Stimulated activated CD8-positive, alpha-beta memory T cell treated with anti-CD3 and anti-CD28 coated beads, Interleukin-4, amount 100 ng/mL, for 1 hour (primary cell): ENCODE measurements at places on chromosomes 12 and 14.

DNA sequence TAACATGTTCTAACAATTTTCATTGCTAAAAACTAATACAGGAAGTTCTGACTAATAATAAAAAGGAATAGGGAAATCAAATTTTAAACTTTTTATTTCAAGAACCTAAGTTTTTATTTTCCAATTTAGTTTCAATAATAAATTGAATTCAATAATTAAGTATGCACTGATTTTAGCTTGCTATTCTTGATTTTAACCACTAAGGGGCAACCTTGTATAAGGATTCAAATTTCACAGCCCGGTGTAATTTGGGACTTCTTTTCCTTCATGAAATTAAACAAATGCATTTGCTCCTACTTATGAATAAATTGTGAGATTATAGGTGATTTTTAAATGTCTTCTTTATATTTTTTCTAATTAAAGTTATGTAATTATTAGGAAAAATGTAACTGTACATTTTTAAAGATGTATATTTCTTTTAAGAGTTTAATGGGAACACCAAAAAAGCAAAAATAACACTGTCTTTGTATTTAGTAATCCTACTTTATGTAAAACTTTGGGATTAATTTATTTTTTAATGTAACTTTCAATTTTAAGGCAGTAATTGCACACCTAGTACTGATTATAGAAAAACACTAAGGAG is 241.4 kb upstream of the PDZRN4 start:
- no peak for DNase-seq

DNA sequence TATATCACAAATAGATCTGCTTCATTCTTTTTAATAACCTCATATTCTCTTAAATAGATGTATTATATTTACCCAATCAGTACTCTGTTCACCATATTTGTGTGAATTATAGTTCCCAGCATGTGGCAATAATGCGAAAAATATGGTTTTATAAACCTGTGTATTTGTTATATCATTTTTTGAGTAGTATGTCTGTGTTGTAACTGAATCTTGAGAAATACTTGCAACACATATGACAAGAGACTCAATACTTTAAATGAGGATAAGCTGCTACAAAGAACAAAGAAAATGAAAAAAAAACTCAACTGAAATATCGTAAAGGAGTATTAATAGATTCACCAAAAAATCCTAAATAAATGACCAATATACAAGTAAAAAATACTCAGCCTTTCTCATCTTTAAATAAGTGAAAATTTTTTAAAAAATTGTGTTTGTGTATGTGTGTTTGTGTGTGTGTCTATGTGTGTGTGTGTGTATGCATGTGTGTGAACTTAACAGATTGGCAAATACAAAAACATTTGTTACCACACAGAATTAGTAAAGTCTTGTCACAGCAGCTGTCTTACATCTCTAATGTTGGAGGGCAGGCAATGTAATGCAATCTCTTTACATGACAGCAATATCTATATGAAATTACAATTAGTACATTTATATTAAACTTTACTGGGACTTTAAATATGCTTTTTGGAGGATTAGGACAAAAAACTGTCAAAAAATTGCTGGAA is 441.9 kb upstream of the MGAT4C start:
- DNase-seq = no peak

DNA sequence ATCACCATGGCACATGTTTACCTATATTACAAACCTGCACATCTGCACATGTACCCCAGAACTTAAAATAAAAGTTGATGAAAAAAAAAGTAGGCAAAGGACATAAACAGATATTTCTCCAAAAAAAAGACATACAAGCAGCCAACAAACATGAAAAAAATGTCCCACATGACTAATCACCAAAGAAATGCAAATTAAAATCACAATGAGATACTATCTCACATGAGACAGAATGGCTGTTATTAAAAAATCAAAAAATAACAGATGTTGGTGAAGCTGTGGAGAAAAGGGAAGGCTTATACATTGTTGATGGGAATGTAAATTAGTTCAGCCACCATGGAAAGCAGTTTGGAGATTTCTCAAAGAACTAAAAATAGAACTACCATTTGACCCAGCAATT is 68.0 kb upstream of the FAR2 start:
- DNase-seq = no peak

DNA sequence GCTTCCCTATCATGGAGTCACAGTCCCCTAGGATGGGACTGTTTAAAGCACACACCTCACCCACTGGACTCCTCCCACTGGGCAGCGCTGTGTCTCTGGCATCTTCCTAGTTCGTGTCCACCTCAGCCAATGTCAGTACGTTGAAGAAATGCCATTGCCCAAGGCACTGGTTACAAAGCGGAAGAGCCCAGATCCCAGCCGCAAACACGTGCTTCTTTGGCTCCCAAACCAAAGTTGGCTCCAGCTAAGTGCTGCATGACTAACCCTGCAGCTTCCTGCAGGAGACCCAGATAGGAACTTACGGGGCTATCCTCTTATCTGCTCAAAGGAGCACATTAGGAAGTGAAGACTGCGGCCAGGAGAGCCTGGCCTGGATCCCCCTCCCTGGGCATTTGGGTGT is 9.3 kb downstream of the SYNE3 start:
- no peak for DNase-seq

GRCh38 chr14:83255727-83256090 is 1722.1 kb upstream of the SEL1L start:
- no peak for DNase-seq

GRCh38 chr12:53186745-53187144 is 6.0 kb upstream of the CSAD start:
- DNase-seq = no peak

- DNase-seq = peak; percentile 29
Measured at GRCh38 chr14:64760146-64760755, 56.0 kb downstream of the PLEKHG3 start.

- no peak for DNase-seq
Measured at GRCh38 chr12:21541773-21542172, 15.7 kb downstream of the SPX start.

- DNase-seq = no peak
Measured at GRCh38 chr12:67355428-67356379, 86.5 kb downstream of the CAND1 start.

GRCh38 chr14:78721756-78722480 is 551.7 kb downstream of the NRXN3 start:
- no peak for DNase-seq

DNA sequence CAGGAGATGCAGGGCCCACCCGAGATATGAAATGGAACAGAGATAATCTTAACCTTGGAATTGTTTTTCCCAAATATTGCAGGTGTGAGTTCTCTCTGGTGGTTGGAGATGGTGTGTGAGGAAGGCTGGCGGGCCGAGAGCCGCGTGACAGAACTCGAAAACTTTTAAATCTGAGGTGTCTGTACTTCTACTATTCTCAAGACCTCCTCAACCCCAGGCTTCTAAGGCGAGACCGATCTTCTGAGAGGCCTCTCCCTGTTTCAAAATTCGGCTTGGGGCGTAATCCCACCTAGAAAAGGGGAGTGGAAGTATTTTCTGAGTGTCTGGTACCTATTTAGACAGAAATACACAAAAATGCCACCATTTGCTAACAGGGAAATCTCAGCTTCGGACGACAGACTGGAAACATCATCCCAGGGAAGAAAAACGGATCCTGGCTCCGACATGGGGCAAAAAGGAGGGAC is 611 bp downstream of the SARNP start:
- DNase-seq = no peak

DNA sequence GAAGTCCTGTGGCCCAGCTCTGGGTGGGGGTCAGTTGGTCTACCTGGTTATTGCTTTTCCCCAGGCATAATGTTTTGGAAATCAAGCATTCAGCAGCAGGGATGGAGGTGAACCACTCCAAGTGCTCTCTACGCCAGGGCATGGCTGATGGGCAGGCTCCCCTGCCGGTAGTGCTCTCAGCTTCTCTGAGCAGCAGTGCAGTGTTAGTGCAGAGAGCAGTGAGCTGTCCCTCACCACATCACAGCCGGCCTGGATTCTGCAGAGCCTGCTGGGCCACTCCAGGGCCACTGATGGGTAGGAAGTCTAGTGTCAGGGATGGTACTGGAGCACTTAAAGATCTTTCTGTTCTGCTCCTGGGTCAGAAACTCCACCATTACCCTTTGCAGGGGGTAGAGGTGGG is 151.1 kb downstream of the CALM1 start:
- no peak for DNase-seq

DNA sequence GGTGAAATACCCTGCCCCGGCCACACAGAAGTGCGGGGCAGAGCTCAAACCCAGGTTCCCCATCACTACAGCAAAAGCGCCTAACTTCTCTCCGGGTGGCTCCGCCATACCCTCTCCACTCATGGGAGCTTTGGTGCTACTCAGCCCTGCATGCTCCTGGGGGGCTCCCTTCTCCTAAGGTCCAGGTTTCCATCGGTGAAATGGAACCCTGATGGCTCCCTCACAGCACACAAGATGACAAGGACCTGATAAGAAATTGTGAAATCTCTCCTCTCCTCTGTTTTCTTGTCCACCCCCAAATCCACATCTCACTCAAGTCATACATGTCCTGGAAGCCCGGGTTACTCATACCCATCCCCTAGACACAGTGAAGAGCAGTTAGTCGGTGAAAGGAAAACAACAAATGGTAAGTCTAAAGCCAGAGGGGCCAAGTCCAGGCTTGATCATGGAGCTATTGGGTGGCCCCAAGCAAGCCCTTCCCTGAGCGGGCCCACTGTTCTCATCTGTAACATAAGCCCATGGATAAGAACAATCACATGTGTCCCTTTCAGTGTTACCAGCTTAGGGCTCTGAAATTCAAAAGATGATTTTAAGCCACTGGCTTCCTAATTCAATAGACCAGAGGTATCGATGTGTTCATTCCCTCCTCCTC is 317.5 kb downstream of the BCL11B start:
- no peak for DNase-seq

- no peak for DNase-seq
Measured at GRCh38 chr14:26199590-26200370, 398.1 kb downstream of the NOVA1 start.

DNA sequence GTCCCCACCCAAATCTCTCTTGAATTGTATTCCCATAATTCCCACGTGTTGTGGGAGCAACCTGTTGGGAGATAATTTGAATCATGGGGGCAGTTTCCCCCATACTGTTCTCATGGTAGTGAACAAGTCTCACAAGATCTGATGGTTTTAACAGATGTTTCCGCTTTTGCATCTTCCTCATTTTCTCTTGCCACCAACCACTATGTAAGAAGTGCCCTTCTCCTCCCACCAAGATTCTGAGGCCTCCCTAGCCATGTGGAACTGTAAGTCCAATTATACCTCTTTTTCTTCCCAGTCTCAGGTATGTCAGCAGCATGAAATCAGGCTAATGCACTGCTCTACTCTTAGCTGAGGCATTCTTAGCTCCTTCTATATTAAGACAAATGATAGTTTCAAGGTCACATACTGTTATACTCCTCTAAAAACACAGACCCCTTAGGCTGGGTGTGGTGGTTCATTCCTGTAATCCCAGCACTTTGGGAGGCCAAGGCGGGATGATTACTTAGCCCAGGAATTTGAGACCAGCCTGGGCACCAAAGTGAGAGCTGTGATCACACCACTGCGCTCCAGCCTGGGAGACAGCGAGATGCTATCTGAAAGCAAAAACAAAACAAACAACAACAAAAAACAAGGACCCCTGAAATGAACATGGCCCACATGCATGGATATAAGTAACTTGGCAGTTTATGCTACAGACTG is 3.6 kb downstream of the SCAF11 start:
- no peak for DNase-seq

DNA sequence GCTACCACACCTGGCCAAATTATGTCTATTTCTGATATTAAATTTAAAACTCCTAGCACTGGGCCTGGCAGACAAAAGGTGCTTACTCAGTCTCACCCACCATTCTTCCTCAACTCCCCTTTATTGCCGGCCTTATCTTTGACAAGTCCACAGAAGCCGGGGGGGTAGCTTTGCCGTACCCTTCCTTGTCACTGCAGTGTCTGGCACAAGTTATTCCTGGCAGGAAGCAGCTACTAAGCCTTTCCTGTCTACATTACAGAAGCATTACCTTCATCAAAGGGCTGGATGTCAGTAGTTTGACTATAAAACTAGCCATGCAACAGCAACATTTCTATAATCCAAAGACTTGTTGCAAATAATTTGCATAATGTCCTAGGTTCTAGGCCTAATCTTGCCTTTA is 127.1 kb downstream of the PRICKLE1 start:
- DNase-seq = no peak

DNA sequence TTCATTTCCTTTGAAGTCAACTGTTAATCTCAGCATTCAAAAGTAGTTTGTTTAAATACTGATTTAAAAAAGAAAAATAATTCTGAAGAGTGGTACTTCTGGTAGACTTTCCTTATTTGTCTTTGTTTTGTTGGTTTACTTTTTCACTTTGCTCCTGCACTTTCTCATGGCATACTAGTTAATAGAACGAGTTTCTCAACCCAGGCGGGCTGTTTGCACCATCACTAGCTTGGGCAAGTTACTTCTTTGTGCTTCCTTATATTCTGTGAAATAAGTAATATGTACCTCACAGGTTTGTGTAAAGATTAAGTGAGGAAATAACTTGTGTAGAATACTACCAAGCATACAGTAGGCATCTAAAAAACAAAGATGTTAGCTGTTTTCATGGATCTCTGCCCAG is 45.5 kb downstream of the SLC38A6 start:
- no peak for DNase-seq

GRCh38 chr12:53803703-53804102 is 51.9 kb upstream of the CISTR start:
- DNase-seq = no peak

GRCh38 chr12:88878295-88878694 is 298.0 kb upstream of the KITLG start:
- DNase-seq = no peak

GRCh38 chr14:105879867-105880561 is 353.6 kb downstream of the TMEM121 start:
- no peak for DNase-seq

GRCh38 chr12:96034621-96035282 is 635 bp downstream of the LTA4H start:
- DNase-seq = no peak

- no peak for DNase-seq
Measured at GRCh38 chr14:104335611-104336010, 197.2 kb downstream of the KIF26A start.

DNA sequence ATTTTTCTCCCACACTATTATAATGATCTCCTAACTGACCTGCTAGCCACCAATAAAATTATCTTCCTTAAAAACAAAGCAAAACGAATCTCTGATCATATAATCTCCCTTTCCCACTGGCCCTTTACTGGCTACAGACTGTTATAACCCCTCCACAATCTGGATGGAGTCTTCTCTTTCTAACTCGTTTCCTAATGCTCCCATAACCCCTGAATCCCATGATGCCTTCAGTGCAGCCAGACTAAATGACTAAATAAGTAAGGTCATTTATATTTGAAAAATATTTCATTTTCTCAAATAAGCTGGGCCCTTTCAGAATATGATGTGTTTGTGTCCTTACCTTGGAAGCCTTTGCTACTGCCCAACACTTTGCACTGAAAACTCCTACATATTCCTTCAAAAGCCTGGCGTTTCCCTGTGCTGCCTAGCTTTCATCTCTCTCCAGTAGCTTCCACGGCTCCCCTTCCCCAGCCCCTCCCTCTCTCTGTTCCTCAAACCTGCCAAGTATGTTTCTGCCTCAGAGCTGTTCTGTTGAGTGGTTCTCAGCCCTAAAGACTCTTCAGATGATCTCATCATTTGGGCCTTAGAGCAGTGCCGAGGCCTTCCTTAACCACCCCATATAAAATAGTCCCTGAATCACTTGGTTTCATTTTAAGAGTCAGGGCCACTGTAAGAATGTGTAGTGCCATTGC is 91.7 kb downstream of the MYRFL start:
- no peak for DNase-seq
